ENCODE measurements at places on chromosomes 6 and 20.
A peak's percentile ranks its signal among the peaks of the same experiment; 100 is the strongest.

- DNase-seq = no peak
Observed at GRCh38 chr6:5507131-5507681, 245.9 kb downstream of the FARS2 start.

DNA sequence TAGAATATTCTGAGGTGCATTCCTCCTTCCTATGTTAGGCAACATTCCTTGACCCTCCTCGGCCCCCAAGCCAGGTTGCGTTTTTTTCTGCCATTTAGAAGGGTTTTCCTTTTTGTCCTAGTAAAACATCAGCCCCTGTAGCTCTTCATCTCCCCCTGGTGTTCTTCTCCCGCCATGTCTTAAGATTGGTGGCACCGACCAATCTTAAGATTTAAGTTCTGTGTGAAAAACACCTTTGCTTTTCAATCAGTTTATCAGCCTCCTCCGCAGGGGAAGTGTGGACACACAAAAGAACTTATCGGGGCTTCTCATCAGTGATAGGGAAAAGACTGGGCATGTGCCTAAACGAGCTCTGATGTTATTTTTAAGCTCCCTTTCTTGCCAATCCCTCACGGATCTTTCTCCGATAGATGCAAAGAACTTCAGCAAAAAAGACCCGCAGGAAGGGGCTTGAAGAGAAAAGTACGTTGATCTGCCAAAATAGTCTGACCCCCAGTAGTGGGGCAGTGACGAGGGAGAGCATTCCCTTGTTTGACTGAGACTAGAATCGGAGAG lies 719 bp upstream of the EDN1 start:
- no peak for DNase-seq

GRCh38 chr20:36214684-36215256 lies 21.5 kb upstream of the AAR2 start:
- DNase-seq = no peak

GRCh38 chr20:53309515-53309914 lies 284.1 kb downstream of the ZNF217 start:
- DNase-seq = no peak

GRCh38 chr6:165178056-165178455 lies 131.3 kb downstream of the C6orf118 start:
- no peak for DNase-seq

GRCh38 chr20:14582855-14583254 lies 245.4 kb upstream of the FLRT3 start:
- no peak for DNase-seq

- no peak for DNase-seq
Observed at GRCh38 chr6:2978923-2979322, 7.6 kb upstream of the SERPINB6 start.

GRCh38 chr6:162960679-162961457 lies 233.1 kb downstream of the PACRG start:
- no peak for DNase-seq

DNA sequence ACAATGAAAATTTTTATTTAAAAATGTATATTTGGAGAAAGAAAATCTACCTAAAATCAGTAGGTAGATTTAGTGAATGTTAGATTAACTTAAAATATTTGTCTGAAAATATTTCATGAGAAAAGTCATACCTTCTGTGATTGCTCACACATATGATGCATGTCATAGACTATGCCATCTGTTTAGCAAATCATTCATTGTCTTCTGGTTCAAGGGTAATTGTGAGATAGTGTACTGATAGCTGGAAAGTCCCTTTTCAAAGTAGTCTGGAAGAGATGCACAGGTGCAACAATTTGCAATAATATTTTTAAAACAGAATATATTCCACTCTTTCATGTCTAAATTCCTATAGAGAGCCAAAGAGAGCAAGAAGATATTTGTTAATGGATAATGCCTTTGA lies 21.0 kb upstream of the RNF217 start:
- DNase-seq = no peak

GRCh38 chr6:152160346-152160745 lies 352.9 kb downstream of the ESR1 start:
- no peak for DNase-seq

DNA sequence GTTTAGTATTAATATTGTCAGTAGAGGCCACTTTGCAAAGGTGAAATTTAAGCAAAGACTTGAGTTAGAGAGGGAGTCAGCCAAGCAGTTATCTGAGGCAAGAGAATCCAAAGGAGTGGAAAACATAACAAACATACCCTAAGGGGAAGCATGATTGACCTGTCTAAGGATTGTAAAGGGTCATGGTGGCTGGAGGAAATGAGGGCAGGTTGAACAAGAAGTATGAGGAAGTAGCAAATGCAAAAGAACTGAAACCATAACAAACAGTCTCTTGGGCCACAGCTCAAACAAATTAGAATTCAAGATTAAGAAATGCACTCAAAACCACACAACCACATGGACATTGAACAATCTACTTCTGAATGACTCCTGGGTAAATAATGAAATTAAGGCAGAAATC lies 103.2 kb downstream of the FBXO5 start:
- no peak for DNase-seq

- DNase-seq = no peak
Observed at GRCh38 chr6:149965194-149966020, 1.7 kb downstream of the ULBP1 start.

DNA sequence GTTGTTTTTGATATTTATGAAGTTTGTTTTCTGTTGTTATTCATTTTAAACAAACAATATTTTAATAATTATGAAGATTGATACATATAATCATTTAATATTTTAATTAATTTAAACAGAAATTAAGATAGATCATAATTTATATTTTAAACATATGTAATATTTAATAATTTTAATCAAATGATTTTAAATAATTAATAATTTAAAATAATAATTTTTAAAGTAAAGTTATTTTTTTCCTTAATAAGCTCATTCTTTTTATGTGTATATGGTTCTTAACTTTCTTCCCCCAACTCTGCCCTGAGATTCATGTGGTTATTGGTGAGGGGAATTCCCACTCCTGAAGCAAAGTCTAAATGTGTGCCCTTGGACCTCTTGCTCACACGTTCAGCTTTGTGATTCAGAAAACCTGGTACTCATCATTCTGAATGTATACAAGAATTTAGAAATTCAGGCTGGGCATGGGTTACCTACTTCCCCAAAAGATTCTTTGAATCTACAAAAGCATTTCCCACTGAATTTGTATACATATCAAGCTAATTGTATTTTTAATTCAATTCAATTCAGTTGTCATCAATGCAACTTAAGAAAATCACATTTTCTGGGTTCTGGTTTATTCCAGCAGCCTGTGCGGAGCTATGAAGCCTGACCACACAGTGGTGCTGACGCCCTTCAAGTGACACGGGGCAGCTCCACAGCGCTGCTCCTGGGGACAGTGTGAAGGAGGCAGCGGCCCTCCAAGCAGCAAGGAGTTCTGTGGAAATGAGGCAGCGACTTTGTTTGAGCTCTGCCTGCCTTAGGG lies 168.9 kb upstream of the UST start:
- peak; percentile 78 for DNase-seq

GRCh38 chr6:107205058-107205998 lies 90.0 kb upstream of the BEND3 start:
- DNase-seq = no peak

DNA sequence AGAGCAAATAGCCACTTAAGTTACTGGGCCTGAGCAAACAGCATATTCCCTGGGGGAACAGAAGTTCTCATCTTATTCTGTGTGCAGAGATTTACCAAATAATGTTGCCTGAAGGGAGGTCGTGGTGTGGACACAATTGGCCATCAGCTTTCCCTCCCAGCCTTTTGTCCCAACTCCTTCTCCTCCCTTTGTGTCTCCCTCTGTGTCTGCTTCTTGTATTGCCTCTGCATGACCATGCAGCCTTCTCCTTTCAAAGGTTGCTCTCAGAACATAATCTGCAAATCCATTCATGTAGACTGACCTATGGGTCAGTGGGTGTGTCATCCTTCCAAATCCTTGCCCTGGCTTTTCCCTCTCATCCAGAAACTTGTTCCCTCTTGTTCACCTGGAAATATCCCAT lies 150.3 kb upstream of the INSM1 start:
- DNase-seq = no peak

DNA sequence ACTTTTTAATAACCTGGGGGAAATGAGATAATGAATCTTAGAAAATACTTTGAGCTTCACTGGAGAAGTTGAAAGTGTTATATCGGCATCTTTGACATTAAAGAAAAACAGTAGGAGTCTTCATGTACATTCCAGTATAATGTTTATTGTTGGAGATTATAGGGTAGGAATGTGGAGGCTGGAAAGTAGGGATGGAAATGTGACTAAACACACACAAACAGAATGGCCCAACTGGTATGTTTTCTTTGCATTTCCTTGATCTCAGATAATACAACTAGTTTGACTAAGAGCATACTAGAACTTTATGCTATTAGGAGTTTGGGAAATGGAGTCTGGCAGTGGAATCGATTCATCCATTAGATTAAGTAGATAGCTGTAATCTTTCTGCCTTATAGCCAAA lies 10.1 kb upstream of the BAG2 start:
- no peak for DNase-seq

- no peak for DNase-seq
Observed at GRCh38 chr6:19827247-19827646, 9.9 kb upstream of the ID4 start.

DNA sequence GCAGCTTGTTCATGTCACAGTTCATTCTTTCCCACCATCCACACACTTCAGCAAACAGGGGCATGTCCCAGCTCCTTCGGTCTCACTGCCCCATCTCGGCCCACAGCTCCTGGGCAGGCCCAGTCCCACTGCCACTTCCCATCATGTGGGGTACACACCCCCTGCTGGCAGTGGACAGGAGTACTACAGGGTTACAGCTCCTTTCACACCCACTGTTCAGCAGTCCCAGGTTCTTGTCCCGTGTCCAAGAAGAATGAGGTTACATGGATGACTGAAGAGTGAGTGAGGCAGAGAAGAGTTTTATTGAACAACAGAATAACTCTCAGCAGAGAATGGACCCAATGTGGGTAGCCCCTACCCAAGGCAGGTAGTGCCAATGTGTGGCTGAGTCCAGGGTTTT lies 77.8 kb upstream of the SMLR1 start:
- no peak for DNase-seq

DNA sequence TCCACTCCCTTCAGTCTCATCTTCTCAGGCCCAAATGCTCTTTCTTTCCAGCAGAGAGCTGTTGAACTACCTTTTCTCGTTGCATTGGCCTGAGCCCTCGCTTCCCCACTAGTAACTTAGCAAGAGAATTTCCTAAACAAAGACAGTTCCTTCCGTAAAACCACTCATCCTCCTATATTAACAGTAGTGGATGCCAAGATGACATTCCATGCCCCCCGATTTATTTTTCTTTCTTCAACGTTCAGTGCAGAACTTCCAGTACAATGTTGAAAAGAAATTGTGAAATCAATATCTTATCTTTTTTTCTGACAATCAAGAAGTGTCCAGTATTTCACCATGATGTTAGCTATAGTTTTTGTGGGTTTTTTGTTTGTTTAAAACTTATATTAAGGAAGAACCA lies 45.8 kb downstream of the SOX4 start:
- DNase-seq = no peak

DNA sequence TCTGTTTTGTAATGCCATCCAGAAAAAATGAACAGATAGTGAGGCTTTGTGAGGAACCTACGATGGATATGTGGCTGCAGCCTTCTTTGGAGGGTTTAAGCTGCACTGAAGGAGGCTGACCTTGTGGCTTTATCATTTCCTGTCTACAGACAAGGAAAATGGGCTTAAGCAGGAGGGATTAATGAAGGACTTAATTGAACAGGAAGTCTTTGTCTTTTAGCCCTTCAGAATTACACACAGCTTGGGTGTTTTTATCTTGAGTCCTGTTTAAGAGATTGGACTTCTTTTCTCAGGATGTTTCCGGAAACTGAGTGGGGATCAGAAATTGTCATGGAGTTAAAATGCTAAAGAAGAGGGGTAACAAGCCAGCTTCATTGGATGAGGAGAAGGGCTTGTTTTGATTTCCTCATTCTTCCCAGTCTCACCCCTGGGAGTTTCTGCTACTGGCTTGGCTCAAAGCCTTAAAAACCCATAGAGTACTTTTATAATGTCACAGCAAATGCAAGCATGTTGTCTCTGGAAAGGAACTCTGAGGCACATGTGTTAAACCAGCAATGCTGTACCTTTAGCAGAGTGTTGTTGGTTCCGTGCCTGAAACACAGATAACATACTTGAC lies 193.6 kb downstream of the JARID2 start:
- DNase-seq = no peak

GRCh38 chr6:170116636-170117035 lies 174.2 kb downstream of the DLL1 start:
- DNase-seq = peak; percentile 49

- no peak for DNase-seq
Observed at GRCh38 chr6:16991981-16992629, 109.7 kb upstream of the STMND1 start.

GRCh38 chr6:170285482-170285881 lies 5.4 kb downstream of the DLL1 start:
- no peak for DNase-seq

- DNase-seq = no peak
Observed at GRCh38 chr6:169539176-169539897, 162.5 kb downstream of the WDR27 start.

- no peak for DNase-seq
Observed at GRCh38 chr6:130507666-130508028, 141.8 kb downstream of the TMEM200A start.

DNA sequence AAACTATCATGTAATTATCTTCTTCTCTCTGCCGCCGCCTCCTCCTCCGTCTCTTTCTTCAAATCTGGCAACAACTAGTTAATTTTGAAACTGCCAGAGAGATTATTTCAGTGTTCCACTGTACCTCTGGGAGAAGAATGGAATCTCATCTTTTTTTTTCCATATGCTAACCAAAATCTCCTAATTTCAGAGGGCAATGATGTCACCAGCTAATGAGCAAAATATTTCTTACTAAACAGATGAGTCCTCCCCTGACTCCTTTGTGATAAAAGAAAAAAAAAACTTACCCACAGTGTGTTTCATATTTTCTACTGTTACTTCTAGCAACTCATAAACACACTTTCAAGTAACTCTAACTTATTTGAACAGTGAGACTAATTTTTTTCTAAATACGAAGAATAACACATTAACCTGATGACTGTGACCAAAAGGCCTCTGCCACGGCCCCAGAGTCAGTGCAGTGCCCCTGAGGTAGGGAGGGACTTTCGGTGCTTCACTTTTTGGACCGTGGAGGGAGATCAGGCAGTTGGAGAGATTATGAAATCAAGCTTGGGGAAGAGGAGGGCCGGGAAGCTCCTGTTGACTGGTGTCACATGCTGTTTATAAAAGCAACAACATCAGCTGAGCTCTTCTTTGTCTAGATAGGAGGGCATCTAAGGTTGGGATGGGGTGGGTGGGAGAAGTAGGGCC lies 159.6 kb downstream of the SASH1 start:
- DNase-seq = no peak

GRCh38 chr20:59813126-59813947 lies 120.1 kb downstream of the SYCP2 start:
- peak; percentile 56 for DNase-seq

DNA sequence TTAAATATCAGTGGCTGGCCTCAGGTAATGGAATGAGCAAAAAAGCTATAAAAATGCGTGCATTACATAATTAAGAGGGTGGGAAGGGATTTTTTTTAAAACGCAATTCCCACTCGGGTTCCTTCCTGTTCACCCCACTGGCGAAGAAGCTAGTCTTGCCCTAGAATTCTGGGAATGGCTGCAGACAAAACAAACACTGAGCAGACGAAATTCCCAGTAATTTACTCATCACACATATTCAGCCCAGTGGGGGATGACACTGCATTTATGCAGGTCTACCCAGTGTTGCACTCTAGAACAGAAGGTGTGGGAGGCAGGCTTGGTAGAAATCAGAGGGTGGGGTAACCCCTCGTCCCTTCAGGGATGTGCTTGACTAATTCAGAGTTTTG lies 2695.0 kb upstream of the DEFB115 start:
- no peak for DNase-seq
